ENCODE measurements at places on chromosomes 5 and 9. TPM values are rescaled to one million over a fixed set of nuclear protein-coding genes. Genes with fewer than 3 reads are reported as not detected.

Gene SLC6A18
- not detected for polyA plus RNA-seq

Gene NR4A3
- 0.10 TPM for polyA plus RNA-seq

Gene IFT74
- 17.0 TPM for polyA plus RNA-seq

Gene CCNJL
- polyA plus RNA-seq, result 0.06 TPM

Gene LTC4S
- 1.3 TPM for polyA plus RNA-seq

Gene PCDHB4
- not detected for polyA plus RNA-seq

Gene FSTL4
- polyA plus RNA-seq, result 0.10 TPM

Gene CKMT2
- 0.70 TPM for polyA plus RNA-seq

Gene DMGDH
- polyA plus RNA-seq, result 0.54 TPM

Gene CRHBP
- polyA plus RNA-seq, result not detected

Gene NIM1K
- 1.8 TPM for polyA plus RNA-seq

Gene IFNA13
- not detected for polyA plus RNA-seq

Gene ENTPD8
- not detected for polyA plus RNA-seq

Gene FOXD1
- not detected for polyA plus RNA-seq

Gene PCDHB8
- not detected for polyA plus RNA-seq

Gene PCDHA8
- polyA plus RNA-seq, result not detected

Gene SAXO1
- polyA plus RNA-seq, result not detected

Gene HARS2
- 31.2 TPM for polyA plus RNA-seq

Gene CATSPER3
- polyA plus RNA-seq, result 0.12 TPM

Gene HK3
- not detected for polyA plus RNA-seq

Gene BARHL1
- polyA plus RNA-seq, result not detected

Gene EIF4E1B
- polyA plus RNA-seq, result not detected

Gene FER
- polyA plus RNA-seq, result 15.7 TPM

Gene WDR31
- polyA plus RNA-seq, result 1.7 TPM

Gene SLC12A2
- 5.1 TPM for polyA plus RNA-seq

Gene KCNN2
- 0.21 TPM for polyA plus RNA-seq

Gene MSH3
- 13.8 TPM for polyA plus RNA-seq

Gene CCL27
- not detected for polyA plus RNA-seq

Gene SELENOP
- polyA plus RNA-seq, result 0.51 TPM

Gene TMC1
- polyA plus RNA-seq, result not detected

Gene IL13
- polyA plus RNA-seq, result 0.15 TPM

Gene TYRP1
- not detected for polyA plus RNA-seq
